ENCODE measurements at places on chromosomes 6 and 20.

DNA sequence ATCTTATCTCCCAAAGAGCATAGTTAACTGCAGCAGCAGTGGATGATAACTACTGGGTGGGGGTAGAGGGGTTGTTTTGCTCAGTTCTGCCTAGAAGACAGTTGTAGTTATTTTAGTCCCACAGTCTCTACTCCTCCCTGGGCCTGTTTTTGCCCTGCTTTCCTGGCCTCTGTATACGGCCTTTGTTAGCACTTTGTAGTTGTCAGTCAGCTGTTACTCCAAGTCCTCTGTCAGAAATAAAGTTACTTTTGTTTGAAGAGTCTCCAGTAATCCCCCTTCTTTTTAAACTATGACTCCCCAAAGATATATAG is 113.9 kb downstream of the SLC16A10 start:
- DNase-seq, result no peak

- no peak for DNase-seq
Measured at GRCh38 chr6:150857945-150858308, 7.6 kb upstream of the MTHFD1L start.

DNA sequence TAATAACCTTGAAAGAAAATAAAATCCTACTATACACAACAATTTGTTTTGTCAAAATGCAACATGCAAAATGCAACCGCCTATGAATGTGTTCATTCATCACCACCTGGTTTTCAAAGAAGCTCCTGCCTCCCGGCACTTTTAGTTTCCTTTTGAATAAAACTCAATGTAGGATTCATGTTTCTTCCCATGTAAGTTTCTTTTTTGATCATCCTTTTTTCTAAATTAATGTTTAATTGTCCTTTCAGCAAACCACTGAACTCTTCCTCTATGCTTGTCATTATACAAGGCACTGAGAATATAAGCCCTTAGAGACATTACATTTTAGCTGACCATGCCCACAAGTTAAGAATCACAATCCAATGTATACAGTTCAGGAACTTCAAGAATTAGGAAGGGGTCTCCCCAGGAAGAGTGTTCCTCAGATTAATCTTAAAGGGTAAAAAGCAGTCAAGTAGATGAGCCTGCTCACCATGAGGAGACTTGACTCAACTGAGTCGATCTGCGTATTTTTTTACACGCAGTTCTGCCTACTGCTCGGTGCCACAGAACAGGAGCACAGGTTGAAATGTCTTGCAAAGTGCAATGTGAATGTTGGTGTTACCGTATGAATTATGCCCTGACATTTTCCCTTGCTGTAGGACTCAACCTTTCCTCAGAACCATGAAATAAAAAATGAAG is 7.2 kb upstream of the THEMIS start:
- DNase-seq, result no peak

DNA sequence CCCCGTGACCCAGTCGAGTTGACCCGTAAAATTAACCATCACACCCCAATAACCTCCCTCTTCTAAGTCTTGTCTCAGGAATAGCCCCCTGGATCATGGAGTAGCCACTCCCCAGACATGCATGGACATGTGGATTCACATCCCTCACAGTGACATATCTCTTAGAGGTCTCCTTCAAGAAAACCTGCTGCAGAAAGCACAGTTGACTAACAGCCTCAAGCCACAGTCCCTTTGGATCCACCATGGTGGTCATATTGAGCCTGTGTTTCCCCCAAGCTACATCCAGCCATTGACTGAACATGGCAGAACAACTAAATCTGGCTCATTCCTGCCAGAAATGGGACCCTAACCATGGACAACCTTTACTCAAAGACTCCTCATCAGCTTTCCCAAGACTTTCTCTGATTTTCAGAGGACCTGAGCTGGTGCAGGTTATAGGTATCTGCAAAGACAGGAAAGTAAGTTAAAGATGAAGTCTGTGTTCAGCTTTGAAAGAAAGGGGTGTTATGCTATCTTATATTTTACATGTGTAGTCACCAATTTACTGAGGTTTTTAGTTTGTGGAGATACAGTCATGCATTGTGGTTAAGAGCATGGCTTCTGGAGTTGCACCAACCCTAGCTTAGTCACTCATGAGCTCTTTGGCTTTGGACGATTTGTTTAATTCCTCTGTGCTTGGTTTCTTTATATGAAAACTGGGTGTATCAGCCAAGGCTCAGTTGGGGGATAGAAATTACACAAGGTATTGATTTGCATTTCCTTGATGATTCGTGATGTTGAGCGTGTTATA is 219.1 kb downstream of the MYLK4 start:
- no peak for DNase-seq

DNA sequence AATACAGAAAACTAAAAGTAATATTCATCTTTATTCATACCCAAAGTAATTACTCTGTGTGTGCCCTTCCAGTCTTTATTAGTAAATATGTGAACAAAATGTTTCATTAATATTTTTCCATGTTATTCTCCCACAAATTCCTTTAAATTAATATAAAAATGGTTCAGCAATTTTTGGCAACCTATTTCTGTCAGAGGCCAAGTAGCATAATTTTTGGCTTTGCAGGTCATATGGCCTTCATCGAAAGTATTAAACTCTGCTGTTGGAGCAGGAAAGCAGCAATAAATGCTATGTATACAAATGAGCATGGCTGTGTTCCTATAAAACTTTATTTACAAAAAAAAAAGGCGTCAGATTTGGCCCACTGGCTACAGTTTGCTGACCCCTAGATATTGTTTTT is 16.1 kb downstream of the ZC2HC1B start:
- DNase-seq, result no peak

DNA sequence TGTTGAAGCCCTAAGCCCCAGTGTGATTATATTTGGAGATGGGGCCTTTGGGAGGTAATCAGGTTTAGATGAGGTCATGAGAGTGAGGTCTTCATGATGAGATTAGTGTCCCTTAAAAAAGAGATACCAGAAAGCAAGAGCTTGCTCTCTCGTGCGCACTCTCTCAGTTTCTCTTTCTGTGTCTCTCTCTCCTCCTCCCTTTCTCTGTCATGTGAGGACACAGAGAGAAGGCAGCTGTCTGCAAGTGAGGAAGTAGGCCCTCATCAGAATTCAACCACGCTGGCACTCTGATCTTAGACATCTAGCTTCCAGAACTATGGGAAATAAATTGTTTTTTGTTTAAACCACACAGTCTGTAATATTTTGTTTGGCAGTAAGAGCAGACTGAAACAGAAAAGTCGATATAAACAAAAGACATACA is 180.5 kb downstream of the IBTK start:
- no peak for DNase-seq

DNA sequence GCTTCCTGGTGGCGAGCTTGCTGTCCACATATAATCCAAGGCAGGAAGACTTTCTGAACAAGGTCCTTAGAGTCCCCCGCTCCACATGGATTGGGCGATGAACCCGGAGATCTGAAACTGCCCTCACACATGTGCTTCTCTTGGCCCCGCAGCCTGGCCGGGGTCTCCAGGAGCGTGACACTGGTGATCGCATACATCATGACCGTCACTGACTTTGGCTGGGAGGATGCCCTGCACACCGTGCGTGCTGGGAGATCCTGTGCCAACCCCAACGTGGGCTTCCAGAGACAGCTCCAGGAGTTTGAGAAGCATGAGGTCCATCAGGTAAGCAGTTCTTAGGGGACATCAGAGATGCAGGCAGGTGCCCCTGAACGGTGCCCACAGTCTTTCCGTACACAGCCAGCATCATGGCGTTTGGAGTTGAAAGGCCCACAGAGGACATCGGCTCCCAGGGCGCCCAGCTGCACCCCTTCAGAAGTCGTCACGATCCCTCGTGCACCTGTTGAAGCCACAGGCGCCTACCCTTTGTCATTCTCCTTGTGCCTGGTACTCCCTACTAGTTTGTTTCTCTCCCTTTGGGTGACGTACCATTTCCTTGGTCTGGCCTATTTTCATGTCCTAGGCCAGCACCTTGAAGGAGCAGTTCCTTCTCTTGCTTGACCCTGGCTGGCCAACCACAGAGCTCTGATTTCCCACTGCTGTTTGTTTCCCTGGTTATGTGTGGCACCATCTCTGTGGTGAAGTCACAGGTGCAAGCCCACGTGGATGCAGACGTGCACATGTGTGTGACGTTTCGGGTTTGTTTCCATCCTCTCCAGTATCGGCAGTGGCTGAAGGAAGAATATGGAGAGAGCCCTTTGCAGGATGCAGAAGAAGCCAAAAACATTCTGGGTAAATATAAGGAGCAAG is 43.3 kb upstream of the IRF4 start:
- DNase-seq, result no peak

- DNase-seq, result no peak
Measured at GRCh38 chr6:139644821-139645220, 270.4 kb upstream of the CITED2 start.

DNA sequence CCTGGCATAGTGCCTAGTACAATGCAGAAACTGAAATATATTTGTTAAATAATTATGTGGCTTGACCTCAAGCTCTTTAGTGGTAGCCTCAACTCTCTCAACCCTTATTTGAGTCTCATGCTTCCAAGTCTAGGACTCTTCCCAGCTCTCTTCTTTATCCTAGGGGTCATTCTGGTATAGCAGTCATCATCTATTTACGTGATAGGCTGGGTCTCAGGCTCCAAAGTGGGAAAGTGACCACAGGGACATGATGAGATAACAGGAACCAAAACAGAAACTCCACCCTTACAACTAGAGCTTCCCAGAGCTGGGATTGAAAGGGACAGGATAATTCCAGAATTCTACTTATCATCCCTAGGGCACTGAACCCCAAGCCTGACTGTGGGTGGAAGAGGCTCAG is 17.7 kb upstream of the MAP3K7 start:
- no peak for DNase-seq

- DNase-seq, result no peak
Measured at GRCh38 chr6:147418523-147418922, 90.0 kb upstream of the SAMD5 start.

- no peak for DNase-seq
Measured at GRCh38 chr20:5511930-5512329, 195.2 kb upstream of the PROKR2 start.
